ENCODE measurements at places on chromosomes 3 and 15.

DNA sequence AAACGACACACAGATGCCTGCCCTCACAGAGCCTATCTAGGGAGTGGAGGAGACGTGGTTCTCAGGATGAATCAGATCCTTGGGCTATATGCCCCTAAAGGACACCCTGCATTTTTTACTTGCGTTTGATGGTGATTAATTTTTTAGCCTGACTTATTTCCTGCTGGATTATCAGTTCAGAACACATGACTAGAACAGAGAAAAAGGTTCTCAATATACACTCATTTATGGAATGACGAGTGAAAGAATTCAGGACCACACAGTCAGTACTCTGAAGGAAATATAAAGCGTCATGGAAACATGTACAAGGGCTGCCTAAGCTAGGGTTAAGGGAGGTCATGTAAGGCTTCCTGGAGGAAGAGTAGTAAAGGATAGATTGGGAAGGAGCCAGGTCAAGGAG lies 121.8 kb downstream of the SSR3 start:
- DNase-seq, result no peak

GRCh38 chr3:172726380-172726779 lies 15.5 kb upstream of the NCEH1 start:
- no peak for DNase-seq

DNA sequence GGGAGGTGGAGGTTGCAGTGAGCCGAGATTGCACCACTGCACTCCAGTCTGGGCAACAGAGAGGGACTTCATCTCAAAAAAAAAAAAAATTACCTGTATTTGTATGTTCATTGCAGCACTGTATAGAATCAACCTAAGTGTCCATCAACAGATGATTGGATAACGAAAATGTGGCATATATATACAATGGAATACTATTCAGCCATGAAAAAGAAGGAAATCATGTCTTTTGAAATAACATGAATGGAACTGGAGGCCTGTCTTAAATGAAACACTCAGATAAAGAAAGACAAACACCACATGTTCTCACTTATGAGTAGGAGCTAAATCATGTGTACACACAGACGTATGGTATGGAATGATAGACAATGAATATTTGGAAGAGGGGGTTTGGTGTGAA lies 59.4 kb upstream of the MEF2A start:
- DNase-seq, result no peak

DNA sequence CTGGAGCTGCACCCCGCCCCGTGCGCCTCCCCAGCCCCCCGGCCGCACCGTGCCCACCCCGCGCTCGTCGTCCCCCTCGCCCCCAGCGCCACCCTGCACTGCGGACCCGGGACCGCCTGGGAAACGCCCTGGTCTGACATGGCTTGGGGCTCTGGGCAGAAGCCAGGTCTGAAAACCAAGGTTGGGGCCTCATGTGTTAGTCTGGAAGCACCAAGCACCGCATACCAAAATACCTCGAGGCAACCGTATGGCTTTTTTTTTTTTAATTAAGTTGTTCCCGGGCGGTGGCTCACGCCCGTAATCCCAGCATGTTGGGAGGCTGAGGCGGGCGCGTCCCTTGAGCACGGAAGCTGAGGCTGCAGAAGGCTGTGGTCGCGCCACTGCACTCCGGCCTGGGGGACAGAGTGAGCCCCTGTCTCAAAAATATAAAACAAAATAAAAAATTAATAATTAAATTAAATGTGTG lies 91.5 kb upstream of the CHD2 start:
- DNase-seq, result no peak

- no peak for DNase-seq
Measured at GRCh38 chr15:42020713-42021273, at the start of gene PLA2G4E. Gene PLA2G4E (minus strand): TSS chr15:42021042. CDS start chr15:42021030, 12 bp downstream.

- DNase-seq, result peak; percentile 84
Measured at GRCh38 chr3:4290272-4290893, 12.8 kb upstream of the SETMAR start.
